ENCODE measurements at places on chromosomes 11 and 22.

- no peak for DNase-seq
Measured at GRCh38 chr11:96474263-96474662, 84.5 kb downstream of the JRKL start.

DNA sequence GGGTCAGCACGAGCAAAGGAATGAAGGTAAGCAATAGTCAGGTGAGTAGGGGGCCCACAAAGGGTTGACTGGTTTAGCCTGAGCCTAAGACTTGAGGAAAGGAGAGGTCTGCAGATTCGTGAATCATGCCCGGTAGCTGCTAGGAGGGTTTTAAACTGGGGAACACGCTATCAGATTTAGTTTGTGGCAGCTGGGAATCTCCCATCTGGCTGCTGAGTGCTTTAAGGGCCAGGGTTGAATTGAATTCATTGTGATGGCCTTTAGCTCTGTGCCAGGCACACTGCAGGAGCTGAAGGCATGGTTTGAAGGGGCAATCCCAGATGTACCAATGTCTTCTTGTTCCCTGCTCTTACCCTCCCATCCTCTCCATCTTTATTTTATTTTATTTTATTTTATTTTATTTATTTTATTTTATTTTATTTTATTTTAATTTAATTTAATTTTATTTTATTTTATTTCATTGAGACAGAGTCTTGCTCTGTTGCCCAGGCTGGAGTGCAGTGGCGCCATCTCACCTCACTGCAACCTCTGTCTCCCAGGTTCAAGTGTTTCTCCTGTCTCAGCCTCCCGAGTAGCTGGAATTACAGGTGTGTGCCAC is 1.9 kb upstream of the NECTIN1 start:
- DNase-seq = no peak

DNA sequence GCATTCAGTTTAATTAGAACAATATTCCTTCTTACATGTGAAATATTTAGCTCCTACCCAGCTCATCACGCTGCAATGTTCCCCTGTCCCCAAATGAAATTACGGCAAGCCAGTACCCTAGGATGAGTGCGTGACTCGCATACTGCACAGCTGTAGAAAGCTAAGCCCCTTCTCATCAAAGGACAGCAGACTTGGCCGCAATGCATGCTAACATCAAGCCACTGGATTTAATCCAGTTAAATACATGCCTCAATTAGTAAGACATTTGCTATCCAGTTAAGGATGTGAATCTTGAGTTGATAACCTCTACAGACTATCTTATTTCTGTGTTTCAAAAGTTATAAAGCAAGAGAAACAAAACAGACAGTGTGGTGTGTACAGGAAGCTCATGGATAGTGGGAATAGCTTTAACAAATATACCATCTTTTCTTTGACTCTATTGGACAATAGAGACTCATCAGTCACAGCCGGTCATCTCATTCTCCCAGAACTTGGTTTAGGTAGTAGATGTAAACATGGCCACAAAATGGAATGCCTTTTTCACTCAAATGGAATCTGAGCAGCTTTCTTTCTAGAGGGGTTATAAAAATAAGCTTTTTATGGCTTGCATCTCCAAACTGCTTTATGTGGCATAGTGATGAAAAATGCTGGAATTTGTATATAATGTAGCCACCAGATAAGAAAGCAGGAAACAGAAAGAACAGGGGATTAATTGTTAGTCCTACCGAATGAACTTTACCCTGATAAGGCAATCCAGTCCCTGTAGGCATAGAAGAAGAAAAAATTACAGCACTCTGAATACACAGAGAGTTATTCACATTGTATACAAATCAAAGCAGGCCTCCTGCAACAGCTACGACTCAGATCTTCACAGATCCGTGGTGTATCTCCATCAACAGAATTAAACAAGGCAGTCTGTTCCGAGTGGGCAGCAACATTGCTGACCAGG is 224.1 kb downstream of the CADM1 start:
- DNase-seq = no peak

DNA sequence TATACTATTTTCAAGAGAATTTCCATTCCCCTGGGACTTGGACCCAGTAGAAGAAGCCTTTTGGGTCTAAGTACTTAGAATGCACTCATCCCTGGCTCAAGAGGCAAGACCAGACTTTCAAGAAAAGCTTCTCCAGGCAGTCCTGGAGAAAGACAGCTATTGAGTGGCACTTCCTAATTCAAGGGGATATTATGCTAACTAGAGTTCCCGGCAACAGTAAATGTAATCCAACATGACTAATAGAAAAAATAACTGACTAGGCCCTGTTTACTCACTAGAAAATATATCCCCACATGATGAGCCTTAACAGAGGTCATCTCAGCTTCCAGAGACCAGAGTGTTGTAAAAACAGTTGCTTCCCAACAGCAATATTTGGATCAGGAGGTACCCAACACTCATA is 47.2 kb upstream of the AKIP1 start:
- no peak for DNase-seq
